ENCODE measurements at places on chromosomes 13 and 19.

DNA sequence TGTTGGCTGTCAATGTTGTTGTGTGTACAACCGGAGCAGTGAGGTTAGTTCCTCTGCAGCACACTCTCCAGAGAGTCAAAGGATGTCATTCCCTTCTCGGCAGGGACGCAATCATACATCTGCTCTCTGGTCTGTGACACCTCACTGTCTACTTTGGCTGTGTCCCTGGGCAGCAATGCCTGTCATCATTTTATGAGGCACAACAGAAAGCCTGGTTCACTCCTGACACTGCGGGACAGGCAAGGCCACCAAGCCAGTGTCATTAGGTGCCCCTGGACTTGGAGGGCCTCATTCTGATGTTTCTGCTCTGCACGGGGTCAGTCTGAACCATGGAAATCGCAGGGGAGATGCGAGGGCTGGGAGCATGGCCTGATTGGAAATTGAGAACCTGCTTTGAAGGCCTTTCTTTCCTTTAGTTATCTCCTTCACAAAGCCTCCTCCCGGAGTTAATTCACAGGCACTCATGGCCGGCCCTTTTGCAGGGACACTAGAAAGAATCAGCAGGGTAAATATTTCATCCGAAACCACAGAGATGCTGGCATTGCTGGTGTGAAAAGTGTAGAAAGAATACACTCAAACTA, 284.4 kb downstream of the ZNF536 start:
- no peak for DNase-seq

GRCh38 chr13:113442985-113443362, 10.3 kb downstream of the ADPRHL1 start:
- DNase-seq: no peak

- no peak for DNase-seq
Measured at GRCh38 chr13:112969692-112970338, 801 bp downstream of the MCF2L start.

DNA sequence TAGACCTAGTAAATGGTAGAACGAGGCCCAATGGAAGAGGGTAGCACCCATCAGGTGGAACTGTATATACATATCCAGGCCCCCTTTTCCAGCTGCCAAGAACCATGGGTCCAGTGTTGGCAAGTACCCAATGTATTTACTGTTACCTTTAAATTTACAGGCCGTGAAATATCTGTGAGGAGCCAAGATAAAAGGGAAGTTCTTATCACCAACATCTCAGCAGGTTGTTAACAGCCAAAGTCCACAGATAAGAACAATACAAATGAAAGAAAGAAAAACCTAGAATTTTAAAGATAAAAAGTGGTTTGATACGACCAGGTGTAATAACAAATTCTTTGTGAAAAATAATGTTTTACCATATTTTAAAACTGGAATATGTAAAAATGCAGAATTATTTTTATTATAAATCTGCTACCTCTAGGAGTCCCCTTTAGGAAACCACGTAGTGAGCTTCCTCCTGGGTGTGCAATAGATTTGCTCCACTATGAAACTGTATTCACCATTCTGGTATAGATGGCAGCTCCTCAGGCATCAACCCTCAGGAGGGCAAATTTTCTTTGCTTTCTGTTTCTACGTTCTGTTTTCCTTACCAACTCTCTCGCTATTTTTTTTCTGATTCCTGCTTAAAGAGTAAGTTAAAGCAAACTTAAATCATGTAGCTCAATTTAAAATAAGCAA, 292.2 kb upstream of the SLC10A2 start:
- no peak for DNase-seq

- no peak for DNase-seq
Measured at GRCh38 chr19:16875584-16876555, 12.9 kb upstream of the F2RL3 start.

Data from T-helper 2 cell treated with Interferon-gamma antibody and Interleukin-4, amounts not matched to agents 5 μg/mL and 100 μg/mL, for 36 hours (primary cell).